ENCODE measurements at places on chromosomes 13 and 19. TPM values are rescaled to one million over a fixed set of nuclear protein-coding genes. Genes with fewer than 3 reads are reported as not detected.

The SLITRK1 gene
- total RNA-seq: not detected

The FUT6 gene
- total RNA-seq: not detected

The PEAK3 gene
- 0.51 TPM for total RNA-seq

The WASF3 gene
- 15.8 TPM for total RNA-seq

The PSG7 gene
- total RNA-seq: under 0.01 TPM

The NBEA gene
- 0.90 TPM for total RNA-seq

The LILRB2 gene
- not detected for total RNA-seq

The STAP2 gene
- total RNA-seq: 28.5 TPM

The ZNF763 gene
- 1.6 TPM for total RNA-seq

The SERTAD1 gene
- total RNA-seq: 17.3 TPM

The KLK4 gene
- not detected for total RNA-seq

The APOE gene
- 0.64 TPM for total RNA-seq

The CBLC gene
- 0.13 TPM for total RNA-seq

The URAD gene
- not detected for total RNA-seq

The PLK5 gene
- not detected for total RNA-seq

The PSG11 gene
- total RNA-seq: 0.13 TPM

The CCL25 gene
- not detected for total RNA-seq

The LILRA1 gene
- total RNA-seq: not detected

The RGS9BP gene
- total RNA-seq: 0.89 TPM

The CERS1 gene
- total RNA-seq: 5.1 TPM

The TUBA3C gene
- total RNA-seq: not detected

The CD37 gene
- total RNA-seq: not detected

The CEACAM16 gene
- not detected for total RNA-seq

The KCNN1 gene
- 0.25 TPM for total RNA-seq

The KANK3 gene
- total RNA-seq: 52.8 TPM

The RNF17 gene
- not detected for total RNA-seq

The CATSPERD gene
- not detected for total RNA-seq

The SOX1 gene
- total RNA-seq: not detected

The FGF22 gene
- not detected for total RNA-seq

The MYO16 gene
- total RNA-seq: not detected

The MUC16 gene
- not detected for total RNA-seq

The C19orf33 gene
- total RNA-seq: 0.51 TPM

The DENND1C gene
- not detected for total RNA-seq

Measured in dermis microvascular lymphatic vessel endothelial cell (primary cell).